ENCODE measurements at places on chromosomes 1 and 21.

DNA sequence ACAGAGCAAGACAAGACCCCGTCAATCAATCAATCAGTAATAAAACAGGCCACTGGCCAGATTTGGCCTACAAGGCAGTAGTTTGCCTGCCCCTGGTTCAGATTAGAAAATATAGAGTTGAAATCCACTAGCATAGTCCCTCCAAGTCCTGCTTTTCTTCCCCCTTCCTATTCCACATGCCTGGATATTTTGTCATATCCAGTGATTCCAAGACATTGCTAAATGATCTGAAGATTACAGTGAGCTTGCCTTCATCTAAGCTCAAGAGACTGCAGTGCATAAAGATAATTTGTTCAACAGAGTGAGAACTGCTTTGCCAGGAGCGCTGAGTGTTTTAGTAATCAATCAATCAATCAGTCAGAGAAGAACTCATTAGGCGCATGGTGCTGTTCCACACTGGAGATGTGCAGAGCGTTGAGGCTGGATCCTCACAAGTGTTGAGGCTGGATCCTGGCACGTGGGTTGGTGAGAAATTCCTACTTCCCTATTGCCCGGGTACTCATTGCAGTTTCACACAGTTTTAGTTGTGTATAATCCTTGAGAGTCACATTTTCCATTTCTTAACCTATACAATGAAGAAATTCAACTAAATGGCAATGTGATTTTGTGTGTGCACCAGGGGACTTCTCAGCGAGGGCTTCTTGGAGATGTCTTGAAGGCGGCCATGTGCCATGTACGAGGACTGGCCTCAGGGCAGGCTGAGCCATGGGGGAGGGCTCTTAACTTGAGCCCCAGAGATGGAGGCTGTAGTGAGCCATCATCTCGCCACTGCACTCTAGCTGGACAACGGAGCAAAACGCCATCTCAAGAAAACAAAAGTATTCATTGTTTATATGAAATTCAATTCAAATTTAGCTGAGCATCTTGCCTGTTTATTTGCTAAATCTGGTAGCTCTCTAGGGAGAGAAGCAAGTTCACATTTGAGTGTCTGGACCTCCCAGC, 76.3 kb downstream of the TOMM20 start:
- no peak for DNase-seq

DNA sequence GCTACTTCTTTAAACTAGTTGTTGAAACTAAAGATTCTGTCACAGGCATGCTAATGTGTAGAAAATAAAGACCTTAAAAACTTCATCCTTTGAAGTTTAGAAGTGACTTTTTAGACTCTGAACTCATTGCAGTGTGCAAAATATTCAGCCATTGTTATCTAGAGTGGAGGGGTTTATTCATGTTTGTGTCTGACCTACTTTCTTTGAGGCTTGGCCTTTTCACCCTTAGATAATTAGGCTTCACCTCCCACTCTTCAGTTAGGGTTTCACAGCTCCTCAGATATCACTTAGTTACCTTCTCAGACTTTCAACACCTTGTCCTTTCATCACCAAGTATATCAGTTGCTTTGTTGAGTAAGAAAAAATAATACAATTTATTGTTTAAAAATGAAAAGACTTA, 75.9 kb downstream of the IVNS1ABP start:
- no peak for DNase-seq

DNA sequence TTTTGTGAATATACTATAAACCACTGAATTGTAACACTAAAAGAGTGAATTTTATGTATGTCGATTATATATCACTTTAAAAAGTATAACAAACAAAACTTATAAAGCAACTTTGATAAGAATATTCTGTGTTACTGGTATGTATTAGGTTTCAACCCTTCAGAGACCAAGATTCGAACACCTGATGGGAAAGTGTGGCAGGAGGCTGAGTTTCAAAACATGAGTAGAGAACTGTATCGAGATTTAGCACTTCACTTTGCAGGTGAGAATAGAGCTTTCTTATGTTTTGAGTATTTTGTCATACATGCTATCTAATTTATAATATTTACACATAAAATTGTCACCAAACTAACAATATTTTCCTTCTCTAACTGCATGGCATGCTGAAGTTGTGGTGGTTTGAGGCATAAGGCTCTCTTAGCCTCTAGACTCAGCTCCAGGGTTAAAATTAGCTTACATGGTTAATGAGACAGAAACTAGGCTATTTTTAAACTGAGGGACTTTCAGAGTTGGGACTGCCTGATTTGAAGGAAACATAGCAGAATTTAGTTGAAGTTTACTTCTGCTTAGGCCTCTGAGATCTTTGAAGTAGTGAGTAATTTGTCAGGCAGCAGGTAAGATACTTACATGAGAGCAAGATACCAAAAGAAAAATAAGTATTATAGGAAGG, 48.6 kb downstream of the CEP350 start:
- no peak for DNase-seq

GRCh38 chr21:46110499-46111192, 12.7 kb downstream of the COL6A2 start:
- no peak for DNase-seq

DNA sequence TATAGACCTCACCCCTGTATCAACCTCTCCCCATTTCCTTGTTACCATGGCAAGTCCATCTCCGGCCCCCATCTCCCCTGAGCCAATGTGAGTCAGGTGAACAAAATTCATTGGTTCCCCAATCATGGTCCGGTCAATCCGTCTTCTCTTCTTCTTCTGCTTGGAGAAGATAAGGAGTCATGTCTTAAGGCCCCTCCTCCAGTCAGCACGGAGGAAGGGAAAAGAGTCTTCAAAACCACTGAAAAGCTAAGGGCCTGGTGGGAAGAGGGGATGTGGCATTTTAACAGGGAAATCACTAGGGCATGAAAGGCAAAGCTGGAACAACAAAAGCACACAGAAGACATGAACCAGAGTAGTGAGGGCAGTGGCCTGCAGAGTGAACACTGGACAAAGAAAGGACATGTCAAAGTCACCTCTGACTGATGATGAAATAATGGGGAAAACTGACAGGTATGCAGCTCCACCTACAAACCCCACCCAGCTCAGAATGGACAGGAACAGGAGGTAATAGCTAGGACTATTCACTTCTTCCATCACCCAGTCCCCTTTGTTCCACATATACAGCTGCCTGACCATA, 4.4 kb downstream of the CDC42SE1 start:
- no peak for DNase-seq

DNA sequence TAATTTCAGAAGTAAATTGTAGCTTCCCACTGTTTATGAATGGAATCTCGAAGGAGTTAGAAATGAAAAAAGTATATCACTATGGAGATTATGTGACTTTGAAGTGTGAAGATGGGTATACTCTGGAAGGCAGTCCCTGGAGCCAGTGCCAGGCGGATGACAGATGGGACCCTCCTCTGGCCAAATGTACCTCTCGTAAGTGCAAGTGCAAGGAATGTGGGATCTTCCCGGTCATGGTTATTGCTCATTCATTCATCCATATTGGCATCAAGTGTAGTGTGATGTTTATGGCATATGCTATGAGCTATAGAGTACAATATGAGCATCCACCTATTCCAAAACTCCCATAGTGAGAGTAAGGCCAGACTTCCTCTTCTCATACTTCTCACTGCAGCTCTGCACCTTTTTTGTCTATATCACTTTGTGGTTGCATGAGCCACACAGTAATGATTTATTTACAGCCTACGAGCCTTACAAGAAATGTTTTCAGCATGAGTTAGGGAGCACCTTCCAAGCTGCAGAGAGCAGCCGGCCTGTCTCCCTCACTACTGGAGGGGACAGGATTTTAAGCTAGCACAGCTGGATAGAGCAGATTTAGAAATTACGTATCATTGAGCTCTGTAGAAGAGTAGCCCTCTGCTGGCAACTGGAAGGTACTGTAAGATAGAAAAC, 24.9 kb upstream of the CR1L start:
- no peak for DNase-seq

DNA sequence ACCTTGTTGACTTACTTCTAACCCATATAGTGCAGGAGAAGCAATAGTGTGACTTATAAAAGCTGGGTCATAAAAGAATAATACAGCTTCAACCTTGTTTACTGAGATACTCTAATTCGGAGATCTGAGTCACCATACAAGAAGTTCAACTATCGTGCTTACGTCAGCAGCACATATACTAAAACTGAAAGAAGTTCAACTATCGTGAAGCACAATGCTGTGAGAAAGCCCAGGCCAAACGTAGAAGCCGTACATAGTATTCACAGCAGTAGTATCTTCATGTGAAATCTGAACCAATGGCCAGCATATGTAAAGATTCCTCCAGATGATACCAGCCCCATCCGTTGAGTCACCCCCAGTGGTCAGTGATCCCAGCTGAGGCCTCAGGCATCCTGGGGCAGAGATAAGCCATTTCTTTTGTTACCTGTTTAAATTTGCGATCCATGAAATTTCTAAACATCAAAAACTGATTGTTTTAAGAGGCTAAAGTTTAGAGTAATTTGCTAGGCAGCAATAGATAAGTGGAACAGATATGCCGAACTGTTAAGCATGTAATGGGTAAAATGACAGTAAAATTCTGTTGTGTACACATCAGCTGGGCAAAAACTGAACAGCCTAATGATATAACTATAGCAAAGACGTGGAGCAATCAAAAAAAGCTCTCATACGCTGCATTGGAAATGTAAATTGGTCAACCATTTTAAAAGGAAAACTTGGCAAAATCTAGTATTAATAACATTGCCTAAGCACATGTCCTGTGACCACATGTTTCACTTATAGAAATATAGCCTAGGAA, 53.9 kb upstream of the SAMD13 start:
- DNase-seq, result peak; percentile 89

- DNase-seq, result no peak
Measured at GRCh38 chr1:205563927-205564441, 59.5 kb downstream of the CDK18 start.

GRCh38 chr1:75992312-75992711, 60.1 kb upstream of the ASB17 start:
- no peak for DNase-seq

GRCh38 chr1:240526312-240526711, 85.6 kb downstream of the GREM2 start:
- DNase-seq, result no peak

DNA sequence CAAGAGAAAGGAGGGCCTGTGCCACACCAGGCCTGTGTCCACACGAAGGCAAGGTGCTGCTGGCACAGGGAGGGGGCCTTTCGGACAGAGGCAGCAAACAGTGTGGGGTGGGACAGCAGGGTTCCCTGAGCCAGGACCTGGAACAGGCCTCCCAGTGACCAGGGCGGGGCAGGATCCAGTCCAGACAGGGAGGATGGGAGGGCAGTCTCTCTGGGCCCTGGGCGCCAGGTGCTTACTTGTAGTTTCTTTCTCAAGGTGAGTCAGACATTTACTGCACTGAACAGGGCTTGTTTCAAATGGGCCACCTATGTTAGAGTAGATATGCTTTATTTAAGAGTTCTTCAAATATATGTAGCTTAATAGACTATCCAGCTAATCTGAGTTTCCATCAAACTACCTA, 52.8 kb upstream of the STUM start:
- DNase-seq, result no peak

GRCh38 chr1:156721535-156721934, 6.7 kb upstream of the METTL25B start:
- no peak for DNase-seq

DNA sequence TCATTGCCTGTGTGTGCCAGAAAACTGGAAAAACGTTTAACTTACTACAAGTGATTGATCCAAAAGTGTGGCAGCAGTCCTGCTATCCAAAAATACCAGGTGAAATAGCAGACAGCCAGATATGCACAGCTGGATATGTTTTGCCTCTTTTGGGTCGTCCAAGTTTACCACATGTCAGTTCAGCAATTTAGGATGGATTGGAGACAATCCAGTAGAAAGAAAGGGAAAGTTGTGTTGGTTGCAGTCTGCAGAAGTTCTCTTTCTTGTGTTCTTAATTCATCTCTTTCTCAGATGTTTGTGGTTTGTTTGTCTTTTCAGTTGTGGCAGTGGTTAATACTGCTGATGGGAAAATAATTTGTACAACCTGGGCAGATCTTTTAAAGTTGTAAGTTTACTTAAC, 645.0 kb downstream of the PTPRC start:
- DNase-seq, result no peak

GRCh38 chr21:15159382-15160020, 94.7 kb upstream of the NRIP1 start:
- DNase-seq, result no peak

Data from SW 1271 (cell line).